RCC 7860 (cell line): ENCODE measurements at places on chromosomes 1 and 21.
A peak's percentile ranks its signal among the peaks of the same experiment; 100 is the strongest.

GRCh38 chr1:114756949-114757454, 782 bp downstream of the CSDE1 start:
- no peak for DNase-seq

- DNase-seq = no peak
These were observed 62.8 kb upstream of the PRRC2C start for GRCh38 chr1:171422511-171422910.

GRCh38 chr1:220516014-220516721, 11.8 kb upstream of the MARK1 start:
- DNase-seq = no peak

DNA sequence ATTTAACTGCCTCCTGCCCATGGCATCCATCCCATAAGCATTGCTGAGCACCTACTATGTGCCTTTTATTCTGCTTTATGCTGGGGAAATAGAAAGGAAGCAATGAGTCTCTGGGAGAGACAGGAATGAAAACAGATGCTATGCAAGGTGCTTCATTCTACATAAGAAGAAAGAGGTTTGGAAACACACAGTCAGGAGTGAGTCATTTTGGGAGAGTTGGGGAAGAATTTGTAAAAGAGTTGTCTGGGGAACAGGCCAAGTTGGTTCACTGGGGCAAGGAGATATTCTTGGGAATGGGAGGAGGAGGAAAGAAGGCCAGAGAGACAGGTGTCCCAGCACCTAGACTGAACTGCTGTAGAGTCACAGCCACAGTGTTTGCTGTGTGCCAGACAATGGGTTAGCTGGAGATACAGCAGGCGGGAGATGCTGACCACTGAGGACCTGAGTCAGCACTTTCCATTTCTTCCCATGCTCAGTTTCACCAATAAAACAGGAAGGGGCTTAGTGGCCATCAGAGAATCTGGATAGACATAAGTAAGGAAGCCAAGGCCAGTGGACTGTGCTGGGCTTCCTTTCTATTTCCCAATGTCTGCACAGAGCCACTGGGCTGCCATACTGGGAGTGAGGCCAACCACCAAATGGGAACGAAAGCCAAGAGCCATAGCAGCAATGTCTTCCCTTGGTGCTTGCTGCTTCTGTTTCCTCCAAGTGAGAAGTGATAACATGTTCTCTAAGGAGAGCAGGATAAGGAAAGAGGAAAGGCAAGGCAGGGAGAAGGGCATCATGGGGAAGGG, 187.7 kb upstream of the USP24 start:
- no peak for DNase-seq

- no peak for DNase-seq
These were observed 76.6 kb upstream of the HOOK1 start for GRCh38 chr1:59738152-59738551.

- DNase-seq = no peak
These were observed 96.0 kb upstream of the PAXBP1 start for GRCh38 chr21:32867597-32867996.

DNA sequence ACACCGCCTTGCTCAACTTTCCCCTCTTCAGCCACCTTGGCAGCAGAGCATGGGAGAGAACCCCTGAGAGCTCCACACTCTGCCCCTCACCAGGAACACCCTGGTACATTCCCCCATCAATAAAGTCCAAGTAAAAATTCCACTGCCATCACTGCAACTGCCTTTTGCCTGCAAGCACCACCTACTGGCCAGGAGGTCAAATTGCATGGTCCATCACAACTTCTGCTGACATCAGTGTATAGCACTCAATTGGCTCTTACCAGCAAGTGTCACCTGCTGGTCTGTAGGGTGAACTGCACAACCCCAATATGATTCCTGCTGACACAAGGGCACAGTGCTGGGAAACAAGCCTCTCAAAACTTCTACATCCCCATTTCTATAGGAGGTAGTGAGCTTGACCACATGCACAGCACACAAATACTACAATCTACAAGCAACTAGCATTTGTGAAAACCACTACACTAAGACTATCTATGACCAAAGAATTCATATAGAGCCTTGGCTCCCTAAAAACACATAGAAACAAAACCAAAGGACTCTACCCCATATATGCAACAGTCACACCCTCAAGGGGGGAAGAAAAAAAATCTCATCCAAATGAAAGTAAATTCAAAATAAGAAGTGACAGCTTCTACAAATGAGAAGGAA, 69.2 kb downstream of the FASLG start:
- peak; percentile 62 for DNase-seq

DNA sequence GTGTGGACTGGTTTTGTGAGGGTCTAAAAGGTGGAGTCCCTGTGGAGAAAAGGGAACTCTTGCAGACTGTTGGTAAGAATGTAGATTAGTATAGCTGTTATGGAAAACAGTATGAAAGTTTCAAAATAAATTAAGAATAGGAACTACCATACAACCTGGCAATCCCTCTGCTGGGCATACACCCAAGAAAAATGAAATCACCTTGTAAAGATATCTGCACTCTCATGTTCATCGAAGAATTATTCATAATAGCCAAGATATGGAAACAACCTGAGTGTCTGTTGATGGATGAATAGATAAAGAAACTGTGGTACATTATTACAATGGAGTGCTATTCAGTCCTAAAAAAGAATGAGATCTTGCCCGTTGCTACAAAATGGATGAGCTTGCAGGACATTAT, 109.6 kb downstream of the TBX19 start:
- DNase-seq = no peak

GRCh38 chr1:101437800-101438199, 201.0 kb downstream of the S1PR1 start:
- DNase-seq = no peak

GRCh38 chr1:204460346-204460745, 34.3 kb downstream of the PIK3C2B start:
- no peak for DNase-seq

GRCh38 chr1:70896224-70896623, 151.4 kb downstream of the PTGER3 start:
- no peak for DNase-seq

- DNase-seq = no peak
These were observed 126.5 kb downstream of the SYF2 start for GRCh38 chr1:25105836-25106235.

DNA sequence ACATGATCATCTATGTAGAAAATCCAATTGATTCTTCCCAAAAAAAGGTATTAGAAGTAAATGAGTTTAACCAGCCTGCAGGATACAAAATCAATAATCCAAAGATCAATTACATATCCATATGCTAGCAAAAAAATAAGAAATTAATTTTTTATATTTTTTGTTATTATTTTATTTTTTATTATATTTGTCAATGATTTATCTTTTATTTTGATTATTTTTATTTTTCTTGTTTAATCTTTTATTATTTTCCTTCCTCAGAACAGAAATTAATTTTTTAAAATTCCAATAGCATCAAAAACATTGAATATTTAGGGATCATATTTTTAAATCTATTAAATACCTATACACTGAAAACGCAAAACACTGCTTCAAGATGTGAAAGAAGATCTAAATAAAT, 331.2 kb downstream of the PLPP3 start:
- no peak for DNase-seq

DNA sequence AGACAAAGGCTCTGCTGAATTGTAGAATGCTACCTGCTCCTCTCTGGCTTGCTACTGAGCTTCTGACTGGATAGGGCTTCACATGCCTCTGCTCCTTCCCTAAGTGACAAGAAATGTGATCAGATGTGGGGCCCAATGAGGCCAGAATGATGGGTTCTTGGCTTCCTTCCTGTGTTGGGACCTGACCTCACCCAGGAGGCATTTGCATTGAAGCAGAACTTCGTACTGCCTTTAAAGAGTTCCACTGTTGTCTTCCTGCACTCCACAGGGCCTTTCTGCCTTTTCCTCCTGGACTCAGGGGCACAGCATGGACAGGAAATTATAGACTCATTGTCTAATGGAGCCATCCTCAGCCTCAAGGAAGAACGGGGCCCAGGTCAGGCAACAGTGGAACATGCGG, 14.3 kb downstream of the ZNF670 start:
- DNase-seq = no peak

- DNase-seq = no peak
These were observed 45.3 kb downstream of the TIAM1 start for GRCh38 chr21:31298618-31299269.

- no peak for DNase-seq
These were observed 40.2 kb downstream of the DPT start for GRCh38 chr1:168688644-168689326.

DNA sequence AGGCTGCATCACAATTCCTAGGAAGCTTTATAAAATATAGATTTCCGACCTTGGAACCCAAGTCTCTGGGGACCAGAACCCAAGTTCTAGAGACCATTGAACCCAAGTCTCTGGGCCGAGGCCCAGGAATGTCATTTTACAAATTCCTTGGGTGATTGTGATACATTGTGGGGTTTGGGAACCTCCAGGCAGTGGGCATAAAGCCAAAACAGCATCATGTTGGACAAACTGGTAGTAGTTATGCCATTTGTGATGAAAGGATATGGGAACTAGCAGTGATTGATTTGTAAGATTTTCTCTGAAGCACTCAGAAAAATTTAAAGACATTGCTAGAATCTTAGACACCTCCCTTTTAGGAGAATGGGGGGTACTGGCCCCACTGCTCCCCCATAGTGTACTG, 160.2 kb downstream of the HIVEP3 start:
- DNase-seq = no peak

DNA sequence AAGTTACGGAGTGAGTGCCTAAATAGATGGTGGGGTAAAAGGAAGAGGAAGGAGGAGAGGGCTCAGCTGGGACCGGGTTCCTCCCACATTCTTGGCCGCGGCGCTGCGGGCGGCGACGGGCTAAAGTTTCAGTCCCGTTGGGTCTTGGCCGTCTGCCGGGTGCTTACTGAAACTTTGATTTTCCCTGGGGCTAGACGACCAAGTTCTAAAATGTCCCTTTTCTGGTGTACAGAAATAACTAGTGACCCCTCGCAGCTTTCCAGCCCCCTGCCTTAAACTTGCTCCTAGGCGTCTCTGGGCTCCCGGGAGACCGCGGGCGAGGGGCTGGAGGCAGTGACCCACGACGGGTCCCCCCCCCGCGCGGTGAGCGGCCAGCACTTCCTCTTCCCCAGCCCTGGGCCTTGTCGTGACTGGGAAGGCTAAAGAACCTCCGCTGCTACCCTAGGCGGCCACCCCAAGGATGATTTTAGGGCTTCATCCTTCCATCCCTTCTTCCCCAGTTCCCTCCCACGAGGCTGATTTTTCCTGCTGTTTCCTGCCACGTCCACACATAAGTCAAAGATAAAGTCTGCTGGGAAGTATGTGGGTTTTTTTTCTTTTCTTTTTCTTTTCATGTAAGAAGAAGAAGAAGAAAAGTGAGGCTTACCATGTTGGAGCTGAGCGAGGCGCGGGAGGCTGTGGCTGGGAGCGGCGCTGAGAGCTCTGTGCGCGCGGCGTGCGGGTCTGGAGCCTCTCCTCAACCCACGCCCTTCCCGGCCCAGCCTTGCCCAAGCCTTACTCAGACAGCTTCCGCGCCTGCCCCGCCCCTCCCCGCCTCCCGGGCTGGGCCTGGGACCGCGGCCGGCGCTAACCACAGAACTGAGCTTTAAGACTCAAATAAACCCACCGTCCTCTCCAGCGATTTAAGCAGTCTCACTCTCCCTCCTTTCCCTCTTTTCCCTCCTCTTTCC, at the start of gene S100A11:
Gene S100A11, minus strand, starts transcription at position 738 of the 950 bp plus-strand sequence. Its CDS starts 89 bp downstream, at position 649.
- DNase-seq = peak; percentile 74

DNA sequence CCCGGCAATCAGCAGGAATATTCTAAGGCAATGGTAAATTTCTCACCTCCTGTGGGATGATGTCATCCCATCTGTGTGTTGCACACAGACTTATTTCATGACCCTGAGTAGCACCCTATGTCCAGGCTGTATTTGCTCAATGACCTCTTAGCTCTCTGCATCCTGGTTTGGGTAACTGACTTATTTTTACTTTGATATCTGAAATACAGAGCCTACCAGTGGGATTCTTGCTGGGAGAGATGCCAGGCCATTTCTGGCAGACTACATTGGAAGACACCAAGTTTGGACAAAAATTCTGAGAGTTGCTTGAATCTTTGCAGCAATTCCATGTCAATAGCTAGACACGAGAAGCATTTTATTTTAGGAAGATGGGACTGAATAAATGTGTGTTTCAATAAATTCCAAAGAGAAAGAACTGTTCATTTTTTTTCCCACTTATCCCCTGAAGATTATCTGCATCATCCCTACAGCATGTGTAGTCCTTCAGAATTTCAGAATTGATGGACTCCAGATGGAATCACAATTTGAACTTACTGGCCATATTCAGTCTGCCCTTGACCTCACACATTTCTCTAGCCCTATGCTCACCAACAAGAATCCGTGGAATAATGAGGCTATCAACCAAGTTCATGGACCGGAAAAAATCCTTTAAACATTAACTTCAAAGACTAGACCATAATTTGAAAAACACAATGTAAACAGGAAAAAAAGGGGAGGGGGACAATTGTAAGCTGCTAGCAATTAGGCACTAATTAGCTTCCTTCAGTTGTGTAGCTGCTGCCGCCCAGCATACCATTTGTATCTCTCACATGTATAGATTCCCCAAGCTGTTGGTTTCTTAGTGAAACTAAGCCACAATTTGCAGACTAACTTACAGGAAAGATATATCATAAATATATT, 226.5 kb downstream of the HMCN1 start:
- DNase-seq = peak; percentile 45

DNA sequence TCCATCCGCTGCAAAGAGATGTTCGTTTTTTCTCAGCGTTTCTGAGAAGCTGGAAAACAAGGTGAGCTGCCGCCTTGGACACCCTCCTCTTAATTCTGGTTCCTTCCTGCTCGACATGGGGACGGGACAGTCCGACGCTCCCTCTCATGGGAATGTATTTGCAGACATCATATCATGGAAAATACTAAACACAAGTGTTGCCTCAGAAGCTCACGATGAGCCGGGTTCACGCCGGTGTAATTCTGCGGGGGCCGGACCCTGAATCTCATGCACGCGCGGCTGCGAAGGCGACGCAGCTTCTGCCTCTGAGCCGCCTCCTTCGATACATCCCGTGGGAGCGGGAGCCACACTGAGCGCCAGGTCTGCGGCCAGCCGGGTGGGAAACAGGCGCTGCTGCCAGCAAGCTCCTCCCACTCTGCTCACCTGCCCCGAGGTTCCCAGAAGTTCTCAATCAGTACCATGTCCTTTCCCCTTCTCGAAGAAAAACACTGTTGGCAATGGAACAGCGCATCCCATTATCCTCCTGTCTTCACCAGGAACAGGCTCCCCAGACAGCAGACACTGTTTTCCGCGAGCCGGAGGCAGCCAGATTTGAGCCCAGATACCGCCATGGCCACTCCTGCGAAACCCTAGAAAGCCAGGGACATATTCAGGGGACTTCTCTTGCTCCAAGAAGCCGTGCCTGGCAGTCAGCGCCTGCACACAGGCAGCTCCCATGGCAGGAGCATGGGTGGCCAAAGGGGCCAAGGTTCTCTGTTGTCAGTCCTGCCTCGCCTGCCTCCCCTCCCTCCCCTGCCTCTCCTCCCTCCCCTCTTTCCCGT, 98.0 kb downstream of the WDR4 start:
- DNase-seq = no peak

DNA sequence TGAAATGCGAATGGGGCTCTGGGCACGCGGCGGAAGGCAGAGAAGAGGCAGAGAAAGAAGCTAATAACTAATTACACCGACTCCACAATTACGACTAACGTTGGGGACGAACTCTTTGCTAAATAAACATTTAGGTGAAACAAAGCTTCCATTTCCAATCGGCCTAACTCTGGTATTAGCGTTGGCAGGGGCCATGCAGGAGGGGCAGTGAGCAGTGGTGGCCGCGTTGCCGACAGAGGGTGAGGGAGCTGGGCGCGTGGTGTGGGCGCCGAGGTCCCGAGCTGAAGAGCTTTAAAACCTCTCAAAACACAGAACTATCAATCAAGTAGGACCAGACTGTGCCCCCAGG, 553 bp upstream of the NDUFV3 start:
- DNase-seq = no peak

- DNase-seq = no peak
These were observed 184.5 kb downstream of the CHRM3 start for GRCh38 chr1:239570878-239571277.
